Naive thymus-derived CD8-positive, alpha-beta T cell (primary cell): ENCODE measurements at places on chromosomes 5 and 9.

DNA sequence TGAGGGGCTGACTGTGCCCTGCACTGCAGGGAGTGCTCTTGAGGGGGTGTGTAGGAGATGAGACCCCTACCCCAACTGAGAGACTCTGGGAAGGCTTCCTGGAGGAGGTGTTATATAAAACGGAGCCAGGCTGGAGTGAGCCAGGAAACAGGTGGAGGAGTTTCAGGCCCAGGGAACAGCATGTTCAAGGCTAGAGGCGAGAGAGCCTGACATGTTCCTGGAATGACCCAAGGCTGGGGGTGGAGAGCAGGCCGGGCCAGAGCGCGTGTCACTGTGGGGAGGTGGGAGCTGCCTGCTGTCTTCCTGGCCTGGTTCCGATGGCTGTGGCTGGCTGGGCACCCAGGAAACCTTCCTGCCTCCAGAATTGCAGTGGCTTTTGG is 48.7 kb downstream of the RXRA start:
- DNase-seq = no peak

GRCh38 chr5:83925321-83925954 is 204.8 kb upstream of the HAPLN1 start:
- DNase-seq = no peak

DNA sequence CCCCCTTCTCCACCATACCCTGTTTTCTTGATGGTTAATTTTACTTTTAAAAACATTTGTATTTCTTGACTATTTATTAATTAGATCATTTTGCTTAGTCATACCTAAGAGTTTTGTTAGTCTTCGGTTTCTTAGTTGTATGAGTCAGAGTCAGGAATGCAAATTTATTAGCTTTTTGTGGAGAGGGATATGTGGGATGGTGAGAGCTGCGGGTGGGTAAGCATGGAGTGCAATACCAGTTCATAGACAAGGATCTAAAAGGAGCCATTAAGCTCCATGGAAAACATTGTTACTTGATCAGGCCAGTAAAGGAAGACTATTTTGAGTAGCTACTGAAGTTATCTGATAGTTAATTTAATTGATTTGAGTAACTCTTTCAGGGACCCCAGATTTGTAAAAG is 77.5 kb downstream of the ZSWIM6 start:
- no peak for DNase-seq

GRCh38 chr9:128007566-128008138 is 26.9 kb upstream of the EEIG1 start:
- peak; percentile 96 for DNase-seq

GRCh38 chr5:32443145-32443540 is 1.4 kb downstream of the ZFR start:
- DNase-seq = no peak

DNA sequence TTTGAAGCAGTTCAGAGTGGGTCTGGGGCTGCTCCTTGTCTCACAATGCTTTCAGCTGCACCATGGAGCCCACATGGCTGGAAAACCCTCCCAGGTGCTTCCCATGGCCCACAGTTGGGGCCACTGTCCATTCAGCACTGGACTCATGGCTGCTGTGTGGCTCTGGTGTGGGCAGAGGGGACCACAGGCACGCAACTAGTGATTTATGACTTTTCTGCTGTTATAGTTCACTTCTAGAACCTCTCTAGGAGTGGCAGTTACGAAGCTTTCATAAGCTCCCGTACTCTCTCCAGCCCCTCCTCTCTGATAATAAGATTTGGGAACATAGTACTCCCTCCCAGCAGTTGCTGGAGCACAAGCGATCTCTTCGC is 29.0 kb downstream of the GLRA1 start:
- no peak for DNase-seq

DNA sequence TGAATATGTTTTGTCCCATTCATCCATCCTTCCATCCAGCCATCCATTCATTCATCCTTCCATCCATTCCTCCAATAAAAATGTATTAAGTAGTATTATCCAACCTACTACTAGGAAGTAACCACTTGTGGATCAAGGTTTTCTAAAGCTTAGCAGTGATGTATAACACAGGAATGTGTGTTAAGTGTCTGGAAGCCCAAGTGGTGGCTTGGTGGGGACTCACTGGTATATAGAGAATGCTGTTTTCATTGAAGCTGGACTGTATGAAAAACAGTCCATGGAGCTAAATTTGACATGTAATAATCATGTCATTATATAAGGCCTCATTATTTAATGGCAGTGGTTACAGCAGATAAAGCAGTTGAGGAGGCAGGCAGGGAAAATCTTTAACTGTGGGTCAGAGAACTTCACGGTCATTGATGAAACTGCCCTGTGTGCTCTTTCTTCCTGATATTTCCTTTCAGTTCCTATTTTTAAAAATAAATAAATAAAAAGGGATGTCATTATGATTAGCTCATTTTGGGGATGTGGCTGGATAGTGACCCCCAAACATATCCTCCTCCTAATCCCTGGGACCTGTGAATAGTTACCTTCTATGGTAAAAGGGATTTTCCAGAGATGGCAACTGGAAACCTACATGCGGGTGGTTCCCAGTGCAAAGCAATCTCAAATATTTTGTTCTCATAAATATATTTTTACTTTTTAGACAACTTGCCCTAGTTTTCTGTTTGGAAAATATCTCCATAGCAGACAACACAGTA is 82.3 kb downstream of the DAPK1 start:
- DNase-seq = no peak

DNA sequence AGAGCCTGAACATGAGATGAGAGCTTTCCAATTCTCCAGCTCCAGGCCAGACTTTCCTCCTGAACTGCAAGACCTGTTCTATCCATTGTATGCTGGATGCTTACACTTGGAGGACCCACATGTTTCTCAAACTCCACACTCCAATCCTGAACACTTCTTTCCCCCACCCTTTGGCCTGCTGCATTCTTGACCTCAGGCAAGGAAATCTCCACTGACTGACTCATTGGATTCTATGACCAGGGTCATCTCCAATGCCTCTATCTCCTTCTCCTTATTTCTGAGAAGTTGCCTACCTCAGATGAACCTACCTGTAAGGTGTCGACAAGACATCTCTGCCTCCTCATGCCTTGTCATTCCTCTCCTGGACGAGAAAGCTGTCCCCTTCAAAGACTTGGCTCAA is 153.6 kb downstream of the CRB2 start:
- DNase-seq = no peak

DNA sequence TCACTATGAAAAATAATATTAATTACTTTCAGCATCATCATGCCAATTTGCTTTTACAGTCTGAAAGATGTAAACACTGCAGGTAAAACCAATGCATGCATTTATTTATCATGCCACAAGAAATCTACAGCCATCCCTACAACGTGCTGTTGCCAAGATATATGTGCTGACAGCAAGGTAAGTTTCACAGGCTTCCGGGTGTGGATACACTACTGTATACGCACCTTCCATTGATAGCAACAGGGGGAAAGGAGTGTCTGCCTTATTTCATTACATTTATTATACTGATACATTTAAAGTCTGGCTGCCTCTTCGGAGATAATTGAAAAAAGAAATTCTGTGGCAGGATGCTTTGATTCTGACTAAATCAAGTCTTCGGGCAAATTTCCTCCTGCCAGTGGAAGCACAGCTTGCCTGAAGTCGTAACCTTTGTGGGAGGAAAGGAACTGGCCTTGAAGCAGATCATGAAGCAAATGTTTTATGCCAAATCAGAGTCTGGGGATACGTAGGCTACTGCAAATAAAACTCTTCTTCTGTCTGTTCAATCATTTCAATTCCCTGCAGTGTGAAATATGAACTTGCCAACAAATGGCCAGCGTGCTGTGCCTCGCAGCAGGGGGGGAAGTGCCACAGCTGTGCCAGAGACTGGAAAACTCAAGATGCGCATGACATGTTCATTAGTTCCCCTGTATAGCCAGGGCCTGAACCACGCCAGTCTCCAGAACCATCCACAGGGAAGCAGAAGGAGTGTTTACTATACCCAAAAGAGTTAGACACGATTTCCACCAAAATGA is 268.1 kb downstream of the EFNA5 start:
- DNase-seq = no peak

GRCh38 chr9:121154782-121155181 is 46.9 kb downstream of the RAB14 start:
- no peak for DNase-seq
